Activated effector memory CD4-positive, alpha-beta T cell treated with Interleukin-2 at 50 U/mL for 16 hours (primary cell): ENCODE measurements at places on chromosomes 7 and 10.

GRCh38 chr7:98186452-98187137, 24.6 kb upstream of the BHLHA15 start:
- DNase-seq = no peak

GRCh38 chr7:55129541-55130394, 111.0 kb downstream of the EGFR start:
- no peak for DNase-seq

DNA sequence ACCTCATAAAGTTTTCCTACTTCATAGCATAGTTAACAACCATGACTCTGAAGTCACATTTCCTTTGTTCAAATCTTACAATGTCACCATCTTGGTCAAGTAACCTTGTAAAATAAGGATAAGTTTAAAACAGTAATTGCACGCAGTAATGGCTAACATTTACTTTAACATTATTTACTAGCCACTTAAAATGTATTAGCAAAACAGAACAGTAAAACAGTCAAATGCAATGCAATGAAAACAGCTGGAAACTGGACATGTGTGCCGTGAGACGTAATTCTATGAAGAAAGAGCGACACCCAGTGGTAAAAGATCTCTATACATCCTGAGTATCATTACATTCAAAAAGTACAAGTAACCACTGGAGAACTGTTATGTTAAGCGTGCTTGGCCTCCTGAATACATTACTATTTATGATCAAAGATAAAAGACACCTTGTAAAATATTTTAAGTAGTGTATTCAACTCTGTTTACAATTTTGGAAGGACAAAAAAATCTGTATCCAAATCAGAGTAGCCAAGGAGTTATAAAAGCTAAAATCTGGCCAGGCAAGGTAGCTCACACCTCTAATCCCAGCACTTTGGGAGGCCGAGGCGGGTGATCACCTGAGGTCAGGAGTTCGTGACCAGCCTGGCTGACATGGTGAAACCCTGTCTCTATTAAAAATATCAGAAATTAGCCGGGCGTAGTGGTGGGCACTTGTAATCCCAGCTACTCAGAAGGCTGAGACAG, 27.2 kb downstream of the ATE1 start:
- no peak for DNase-seq

DNA sequence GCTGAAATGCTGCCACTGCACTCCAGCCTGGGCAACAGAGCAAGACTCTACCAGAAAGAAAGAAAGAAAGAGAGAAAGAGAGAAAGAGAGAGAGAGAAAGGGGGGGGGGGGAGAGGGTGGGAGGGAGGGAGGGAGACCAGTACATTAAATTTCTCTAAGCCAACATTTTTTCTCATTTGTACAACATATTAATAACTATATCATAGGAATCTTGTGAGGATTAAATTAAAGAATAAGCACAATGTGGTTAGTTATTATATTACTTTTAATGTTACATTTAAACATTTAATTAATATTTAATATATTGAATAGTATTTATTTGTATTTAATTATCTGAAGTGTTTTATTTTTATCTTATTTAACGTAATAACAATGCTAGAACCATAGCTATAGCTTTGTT, 53.1 kb downstream of the PLXDC2 start:
- no peak for DNase-seq

DNA sequence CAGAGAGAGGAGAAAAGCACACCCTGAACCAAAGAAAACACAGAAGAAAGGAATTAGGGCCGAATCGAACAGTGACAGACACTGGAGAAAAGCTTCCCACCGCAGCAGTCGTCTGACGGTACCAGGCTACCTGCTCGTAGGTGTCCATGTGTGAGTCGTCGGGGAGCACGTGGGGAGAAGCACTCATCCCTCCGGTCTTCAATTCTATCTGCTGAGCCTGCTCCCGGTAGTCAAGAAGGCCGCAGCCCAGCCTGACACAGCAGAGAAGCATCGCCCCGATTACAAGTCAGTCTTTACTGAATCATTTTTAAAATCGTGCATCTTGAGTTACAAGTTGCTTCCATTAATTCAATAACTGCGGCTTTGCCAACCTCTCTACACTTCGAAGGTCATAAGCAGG, 24.5 kb downstream of the PITRM1 start:
- DNase-seq = no peak

DNA sequence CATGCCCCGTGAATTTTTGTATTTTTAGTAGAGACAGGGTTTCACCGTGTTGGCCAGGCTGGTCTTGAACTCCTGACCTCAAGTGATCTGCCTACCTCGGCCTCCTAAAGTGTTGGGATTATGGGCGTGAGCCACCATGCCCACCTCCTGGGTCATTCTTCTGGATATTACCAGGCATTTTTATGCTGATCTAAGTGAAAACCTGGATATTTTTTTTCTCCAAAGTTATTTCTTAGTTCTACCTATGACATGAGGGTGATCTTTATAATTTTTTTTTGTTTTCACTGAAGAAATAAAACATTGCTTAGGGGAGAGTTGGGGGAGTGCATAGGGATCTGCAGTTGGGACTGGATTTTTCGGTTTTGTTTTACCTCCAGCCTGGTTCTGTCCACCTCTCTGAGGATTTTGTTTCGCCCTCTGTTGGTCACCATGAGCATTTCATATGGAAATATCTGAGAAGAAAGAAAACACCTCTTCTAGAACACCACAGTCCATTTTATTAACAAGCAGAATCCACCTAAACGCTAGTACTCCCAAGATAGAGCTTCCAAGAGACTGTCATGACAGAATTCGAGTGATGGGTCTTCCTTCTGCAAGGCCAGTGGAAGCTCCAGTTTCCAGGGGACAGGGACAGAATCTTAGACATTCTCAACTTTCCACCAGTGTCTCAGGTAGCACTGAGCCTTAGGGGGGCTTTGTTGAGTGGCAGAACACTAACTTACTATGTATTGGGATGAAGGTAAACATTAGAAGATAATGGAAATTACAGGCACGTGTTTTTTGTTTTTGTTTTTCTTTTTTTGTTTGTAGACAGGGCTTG, 33.4 kb upstream of the AFAP1L2 start:
- DNase-seq = no peak

DNA sequence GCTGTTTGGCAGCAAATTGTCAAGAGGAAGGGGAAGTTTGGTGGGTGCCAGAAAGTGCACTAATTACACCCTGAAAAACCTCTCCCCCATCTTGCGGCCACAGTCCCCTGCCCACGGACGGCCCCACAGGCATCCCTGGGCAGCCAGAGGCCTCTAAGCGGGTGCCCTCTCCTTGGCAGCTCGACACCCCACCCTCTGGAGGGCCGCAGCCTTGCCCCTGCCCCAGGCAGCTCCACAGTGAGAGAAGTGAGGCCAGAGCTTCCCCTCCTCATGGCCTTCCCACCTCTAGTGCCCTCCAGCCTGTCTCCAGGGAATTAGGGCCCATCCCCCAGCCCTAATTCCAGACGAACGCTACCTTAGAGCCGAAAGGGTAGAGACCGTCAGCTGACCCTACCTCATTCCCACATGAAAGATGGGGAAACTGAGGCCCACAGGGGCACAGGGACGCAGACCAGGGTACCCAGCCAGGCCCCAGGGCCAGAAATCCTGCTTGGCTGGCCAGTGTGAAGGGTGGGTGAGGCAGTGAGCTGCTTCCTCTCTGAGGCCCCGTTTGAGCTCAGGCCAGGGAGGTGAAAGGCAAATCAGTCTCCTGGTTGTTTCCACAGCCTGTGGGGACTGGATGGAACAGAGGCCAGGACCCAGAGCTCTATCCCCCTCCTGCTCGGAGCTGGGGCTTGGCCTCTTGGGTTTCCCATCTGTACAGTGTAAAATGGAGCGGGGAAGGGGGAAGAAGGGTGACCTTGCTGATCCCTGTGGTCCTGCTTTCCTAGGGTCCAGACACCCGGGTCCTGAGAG, 10.0 kb downstream of the ZCCHC24 start:
- no peak for DNase-seq

DNA sequence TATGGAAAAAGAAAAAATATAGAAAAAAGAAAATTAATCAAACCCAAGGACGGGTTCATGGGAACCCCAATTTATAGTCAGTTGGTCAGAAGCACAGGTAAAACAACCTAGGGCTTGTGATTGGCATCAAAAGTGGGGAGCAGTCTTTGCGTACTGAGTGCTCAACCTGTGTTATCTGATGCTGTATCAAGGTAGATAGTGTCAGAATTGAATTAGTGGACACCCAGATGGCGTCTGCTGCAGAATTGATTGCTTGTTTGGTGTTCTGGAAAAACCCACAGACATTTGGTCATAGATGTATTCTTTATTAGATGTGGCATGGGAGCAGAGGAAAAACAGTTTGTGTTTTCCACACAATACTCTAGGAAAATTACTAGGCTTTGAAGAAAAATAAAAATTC, 39.6 kb downstream of the NEUROG3 start:
- DNase-seq = no peak

DNA sequence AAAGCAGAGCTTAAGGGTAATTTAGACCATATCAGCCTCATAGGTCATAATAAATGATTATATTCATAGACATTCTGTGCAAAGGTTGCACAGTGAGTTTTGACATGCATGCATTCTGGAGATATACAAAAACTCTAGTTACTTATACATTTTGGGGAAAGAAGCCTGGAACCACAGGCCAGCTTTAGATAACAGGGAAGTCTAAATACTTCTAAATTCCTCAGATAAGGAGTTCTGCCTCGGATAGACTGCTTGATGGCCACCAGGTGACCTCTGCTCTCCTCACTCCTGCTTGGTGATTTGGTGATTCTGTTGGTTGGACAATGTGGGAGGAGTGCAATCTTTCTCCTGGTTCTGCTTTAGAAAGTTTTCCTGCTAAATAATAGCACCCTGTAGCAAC, 77.9 kb downstream of the SGMS1 start:
- no peak for DNase-seq

- DNase-seq = no peak
Observed at GRCh38 chr7:108653526-108653925, 83.9 kb downstream of the DNAJB9 start.

DNA sequence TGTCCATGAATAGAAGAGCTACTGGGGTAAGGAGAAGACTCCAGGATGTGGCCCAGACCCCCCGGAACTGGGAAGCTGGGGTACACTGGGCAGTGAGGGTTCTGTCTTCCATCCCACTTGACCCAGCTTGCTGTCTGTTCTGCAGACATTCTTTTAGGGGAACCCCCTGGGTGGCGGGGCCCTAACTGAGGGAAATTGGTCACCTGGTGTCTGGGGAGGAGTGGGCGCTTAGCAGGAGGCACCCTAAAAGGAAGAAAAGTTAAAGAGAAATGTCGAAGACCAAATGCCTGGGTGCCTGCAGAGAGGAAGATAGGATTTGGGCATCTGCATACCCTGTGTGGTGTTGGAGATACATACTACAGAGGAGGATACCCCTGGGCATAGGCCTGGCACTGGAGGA, 1.0 kb downstream of the AP1S1 start:
- no peak for DNase-seq

GRCh38 chr7:138889582-138890498, 91.3 kb downstream of the KIAA1549 start:
- no peak for DNase-seq

- DNase-seq = no peak
Observed at GRCh38 chr10:132743925-132744490, 41.9 kb downstream of the NKX6-2 start.

- DNase-seq = no peak
Observed at GRCh38 chr10:66680886-66681285, 244.9 kb upstream of the LRRTM3 start.

DNA sequence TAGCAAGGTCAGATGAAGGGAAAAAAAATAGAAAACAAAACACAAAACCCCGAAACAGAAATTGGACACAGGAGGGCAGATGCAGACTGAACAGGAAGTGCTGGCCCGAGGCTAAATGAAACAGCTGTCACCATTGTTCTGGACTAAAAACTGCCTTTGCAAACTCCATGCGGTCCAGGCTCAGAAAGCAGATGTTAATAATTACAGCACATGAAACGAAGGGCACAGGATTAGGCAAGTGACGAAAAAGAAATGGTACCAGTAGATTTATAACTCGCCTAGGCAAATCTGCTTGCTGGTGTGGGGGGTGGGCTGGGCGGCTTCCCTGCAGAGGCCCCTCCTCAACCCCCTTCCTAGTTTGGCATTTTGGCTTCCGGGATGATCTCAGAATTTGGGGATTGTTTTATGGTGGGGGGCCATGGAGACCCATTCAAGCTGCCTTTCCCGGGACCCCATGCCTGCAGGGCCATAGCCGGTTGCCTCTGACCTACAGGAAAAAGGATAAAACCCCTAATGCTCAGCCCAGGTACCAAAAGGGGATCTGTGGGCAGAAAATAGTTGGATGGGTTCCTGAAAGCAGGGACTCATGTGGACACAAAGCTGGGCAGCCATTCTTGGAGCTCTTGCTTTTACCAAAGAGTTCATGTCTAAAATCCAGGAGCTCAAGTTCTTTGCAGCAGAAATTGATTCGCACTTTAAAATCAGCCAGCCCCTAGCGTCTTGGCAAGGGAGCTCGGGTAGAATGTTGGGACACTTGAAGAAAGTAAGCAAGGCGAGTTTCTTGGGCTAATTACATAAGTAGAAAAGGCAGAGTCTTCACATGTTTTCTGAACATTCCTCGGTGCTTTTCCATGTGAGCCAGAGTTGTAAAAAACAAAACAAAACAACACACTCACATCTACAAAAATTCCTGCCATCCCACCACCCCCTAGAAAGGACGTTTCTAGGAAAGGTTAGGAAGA, 39.0 kb upstream of the EMX2 start:
- DNase-seq = no peak

GRCh38 chr7:41103331-41103730, 599.6 kb downstream of the INHBA start:
- no peak for DNase-seq

DNA sequence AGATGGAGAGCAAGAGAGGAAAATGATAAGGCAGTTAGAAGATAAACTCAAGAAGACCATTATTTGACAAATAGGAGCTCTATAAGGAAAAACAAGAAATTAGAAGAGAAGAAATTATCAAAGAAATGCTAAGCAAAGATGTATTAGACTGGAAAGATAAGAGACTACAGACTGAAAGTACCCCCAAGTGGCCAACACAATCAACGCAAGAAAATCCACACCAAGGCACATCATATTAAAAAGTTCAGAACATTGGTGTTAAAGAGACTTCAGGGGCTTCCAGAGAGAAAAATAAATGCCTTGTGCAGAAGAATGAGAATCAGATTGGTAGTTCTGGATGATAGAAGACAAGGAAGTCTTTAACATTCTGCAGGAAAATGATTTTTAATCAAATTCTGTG, 46.0 kb downstream of the SH2D4B start:
- DNase-seq = no peak

DNA sequence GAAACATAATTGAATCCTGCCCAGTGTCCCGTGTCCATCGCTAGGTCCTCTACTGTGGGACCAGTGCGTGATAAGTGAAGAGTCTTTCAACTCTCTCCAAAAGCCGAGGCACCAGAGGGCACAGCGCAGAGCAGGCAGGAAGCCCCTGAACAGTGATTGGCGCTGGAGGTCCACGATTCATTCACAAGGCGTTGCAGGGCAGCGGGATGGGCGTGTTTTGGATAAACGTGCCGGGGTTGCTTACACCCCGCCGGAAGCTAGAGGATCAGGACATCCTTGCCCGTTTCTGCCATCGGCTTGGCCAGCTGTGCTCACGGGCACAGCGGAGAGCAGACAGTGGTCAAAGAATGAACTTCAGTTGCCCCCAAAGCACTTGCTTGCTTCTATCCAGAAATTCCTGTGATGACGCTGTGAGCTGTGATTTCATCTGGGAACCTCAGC, 86.0 kb upstream of the PFKP start:
- no peak for DNase-seq

- DNase-seq = no peak
Observed at GRCh38 chr10:24118246-24118645, 90.7 kb upstream of the KIAA1217 start.
